NCI-H1694 (cell line): ENCODE measurements at places on chromosomes 6 and 20.
A peak's percentile ranks its signal among the peaks of the same experiment; 100 is the strongest.

- no peak for DNase-seq
These were observed 42.0 kb downstream of the LCA5 start for GRCh38 chr6:79495246-79495645.

DNA sequence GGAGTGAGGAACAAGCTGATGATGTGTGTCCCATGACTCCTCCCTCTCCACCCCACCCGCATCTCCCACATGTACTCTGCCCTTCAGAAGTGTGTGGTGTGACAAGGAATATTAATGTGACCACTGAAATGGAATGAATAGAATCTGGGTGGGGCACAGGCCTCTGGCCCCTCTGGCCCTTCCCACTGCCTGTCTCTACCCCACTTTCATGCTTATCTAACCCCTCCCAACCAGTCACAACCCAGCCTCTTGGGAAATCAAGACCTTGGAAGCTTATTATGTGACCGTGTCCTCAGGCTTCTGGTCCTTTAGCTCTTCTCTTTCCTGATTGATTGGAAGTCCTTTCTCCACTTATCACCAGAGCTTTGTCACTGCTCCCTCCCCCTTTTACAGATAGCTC is 312.2 kb upstream of the SOX4 start:
- DNase-seq: no peak

GRCh38 chr6:26067367-26067766 is 19.9 kb upstream of the HFE start:
- no peak for DNase-seq

DNA sequence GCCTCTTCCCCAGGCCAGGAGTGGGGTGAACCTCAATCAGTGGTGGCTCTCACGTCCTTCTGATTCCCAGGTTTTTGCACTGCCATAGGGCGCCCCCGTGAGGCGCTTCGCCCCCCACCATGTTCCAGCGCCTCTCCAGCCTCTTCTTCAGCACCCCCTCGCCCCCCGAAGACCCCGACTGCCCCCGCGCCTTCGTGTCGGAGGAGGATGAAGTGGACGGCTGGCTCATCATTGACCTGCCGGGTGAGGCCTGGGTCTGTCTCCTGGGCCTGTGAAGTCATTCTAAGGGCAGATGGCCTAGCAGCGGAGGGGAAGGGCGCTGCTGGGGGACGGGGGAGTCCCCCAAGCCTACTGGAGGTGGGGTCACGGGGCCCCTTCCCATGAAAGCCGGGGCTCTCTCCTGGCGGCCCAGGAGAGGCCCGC is 4.5 kb downstream of the TP53INP2 start:
- peak; percentile 20 for DNase-seq

DNA sequence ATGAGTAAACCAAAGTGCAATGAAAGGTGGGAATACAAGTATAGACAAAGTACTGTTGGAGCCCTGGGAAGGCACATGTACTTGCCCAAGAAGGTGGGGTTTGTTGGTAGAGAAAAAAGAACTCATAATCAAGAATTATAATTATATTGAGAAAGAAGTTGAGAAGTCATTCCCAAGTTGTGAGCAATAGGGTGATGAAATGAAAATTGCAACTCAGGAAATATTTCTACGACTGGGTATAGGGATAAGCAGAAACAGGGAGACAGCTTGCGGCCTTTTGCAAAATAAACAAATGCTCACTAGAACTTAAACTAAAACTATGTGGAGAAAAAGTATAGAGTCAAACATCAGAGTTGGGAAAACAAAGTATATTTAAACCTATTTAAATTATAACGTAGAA is 250.7 kb upstream of the FAM83B start:
- no peak for DNase-seq

- no peak for DNase-seq
These were observed 2.1 kb downstream of the BTN1A1 start for GRCh38 chr6:26502165-26502564.

DNA sequence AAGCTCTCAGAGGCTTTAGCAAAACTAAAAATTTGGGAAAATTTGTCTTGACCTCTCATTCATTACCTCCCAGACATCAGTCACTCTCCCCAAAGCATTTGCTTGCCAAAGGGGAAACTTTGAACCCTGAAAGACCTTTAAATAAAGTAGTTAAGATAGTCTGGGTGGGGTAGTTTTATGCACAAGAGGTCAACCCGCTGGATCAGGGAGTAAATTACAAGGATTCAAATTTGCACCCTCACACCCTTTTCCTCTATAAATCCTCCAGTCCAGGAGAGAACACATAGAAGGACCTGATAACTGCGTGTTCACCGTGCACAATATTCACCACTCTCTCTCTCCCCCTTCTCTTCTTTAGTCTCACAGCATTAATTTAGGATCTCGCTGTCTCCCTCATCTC is 36.1 kb upstream of the TNFRSF21 start:
- no peak for DNase-seq

GRCh38 chr20:59063358-59064213 is 21.0 kb upstream of the PRELID3B start:
- DNase-seq: no peak

- DNase-seq: no peak
These were observed 8.9 kb downstream of the EHMT2 start for GRCh38 chr6:31888276-31889258.
